CD4-positive, alpha-beta T cell treated with Interleukin-12 subunit alpha and Interleukin-12 subunit beta, for 1 hour (primary cell): ENCODE measurements at places on chromosomes 4 and X.

GRCh38 chr4:1797861-1798579, 4.9 kb downstream of the FGFR3 start:
- no peak for DNase-seq

DNA sequence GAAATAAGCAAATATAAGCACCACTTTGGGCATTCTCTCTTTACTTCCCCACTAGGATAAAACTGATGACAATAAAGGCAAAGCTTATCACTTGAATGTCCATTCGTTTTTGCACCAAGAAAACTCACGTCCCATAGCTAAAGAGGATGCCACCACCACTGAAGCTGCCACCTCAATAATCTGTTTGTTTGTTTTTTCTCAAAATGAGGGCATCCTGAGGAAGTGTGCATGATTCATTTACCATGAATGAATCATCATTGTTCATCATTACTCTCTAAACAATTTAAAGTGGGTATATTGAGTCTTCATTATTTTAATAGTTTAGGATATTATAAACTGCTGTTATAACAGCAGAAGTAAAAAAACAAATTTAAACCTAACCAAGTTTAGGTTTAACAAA, 168.2 kb downstream of the DCTD start:
- no peak for DNase-seq

DNA sequence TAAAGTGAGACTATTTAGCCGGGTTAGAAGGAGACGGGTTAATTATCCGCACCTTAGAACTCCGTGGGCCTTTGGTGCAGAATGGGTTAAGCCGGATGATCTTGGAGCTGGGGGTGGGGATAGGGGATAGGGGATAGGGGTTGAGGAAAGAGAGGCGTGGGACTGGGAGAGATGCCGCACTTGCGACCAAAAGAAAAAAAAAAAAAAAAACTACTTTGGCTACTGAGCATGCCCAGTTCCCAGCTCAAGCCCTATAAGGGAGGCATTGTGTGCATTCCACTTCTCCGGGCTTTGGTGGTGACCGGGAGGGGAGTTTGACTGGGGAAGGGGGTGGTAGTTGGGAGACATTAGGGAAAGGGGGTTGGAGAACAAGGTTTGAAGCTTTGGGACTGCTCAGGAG, at the start of gene SLITRK4:
SLITRK4 (minus strand) TSS at position 187 of the 400 bp plus-strand sequence. CDS start 4,993 bp downstream, outside the sequence.
- DNase-seq = no peak

DNA sequence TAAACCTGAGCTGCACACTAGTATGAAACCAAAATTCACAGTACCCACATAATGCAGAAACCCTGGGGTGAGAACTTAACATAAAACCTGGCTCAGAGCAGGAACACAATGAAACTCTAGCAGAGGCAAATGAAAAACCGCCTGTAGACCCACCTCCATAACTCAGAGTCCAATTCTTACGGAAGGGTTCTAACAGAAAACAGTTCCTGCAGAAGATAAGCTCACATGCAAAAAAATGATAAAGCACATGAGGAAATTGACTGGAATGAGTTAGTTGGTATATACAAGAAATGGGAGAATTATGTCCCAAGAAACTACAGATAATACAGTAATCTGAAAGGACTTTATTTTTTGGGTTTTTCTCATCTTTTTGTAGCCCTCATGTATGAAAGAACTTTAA, 14.7 kb downstream of the RTL9 start:
- DNase-seq = no peak

- DNase-seq = no peak
These were observed 105.6 kb downstream of the AMMECR1 start for GRCh38 chrX:110212299-110212698.

- DNase-seq = no peak
These were observed 99.5 kb downstream of the ARHGAP6 start for GRCh38 chrX:11566173-11566572.

DNA sequence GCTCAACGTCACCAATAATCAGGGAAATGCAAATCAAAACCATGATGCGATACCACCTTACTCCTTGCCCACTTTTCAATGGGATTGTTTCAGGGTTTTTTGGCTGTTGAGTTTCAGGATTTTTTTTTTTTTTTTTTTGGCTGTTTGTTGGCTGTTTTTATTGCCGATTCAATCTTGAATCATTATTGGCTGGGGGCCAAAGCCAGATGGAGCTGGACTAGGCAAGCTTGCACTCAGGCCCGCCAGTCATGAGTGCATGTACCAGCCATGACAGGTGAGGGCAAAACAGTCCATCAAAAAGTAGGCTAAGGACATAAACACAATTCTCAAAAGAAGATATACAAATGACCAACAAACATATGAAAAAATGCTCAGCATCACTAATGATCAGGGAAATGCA, 13.3 kb downstream of the YIPF7 start:
- DNase-seq = no peak

GRCh38 chrX:8760021-8760420, 28.1 kb upstream of the ANOS1 start:
- DNase-seq = no peak

- DNase-seq = no peak
These were observed 1058.9 kb downstream of the C4orf33 start for GRCh38 chr4:130154901-130155300.
